ENCODE measurements at places on chromosomes 7 and 10.

DNA sequence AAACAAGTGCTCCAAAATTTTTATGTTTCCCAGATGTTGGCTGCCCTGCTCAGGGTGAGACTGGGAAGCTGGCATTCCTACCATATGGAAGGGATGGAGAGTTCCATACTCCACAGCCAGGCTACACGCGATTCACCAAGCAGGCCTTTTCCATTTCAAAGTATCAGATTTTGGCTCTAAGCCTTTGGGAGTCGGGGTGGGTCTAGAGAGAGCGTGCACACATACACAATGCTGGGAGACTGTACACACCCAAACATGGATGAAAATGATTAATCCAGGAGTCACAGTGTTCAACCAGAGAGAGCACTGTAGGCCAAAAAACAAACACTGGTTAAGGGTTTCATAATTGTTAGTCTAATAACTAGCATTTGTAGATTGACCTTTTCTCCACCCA lies 295.0 kb downstream of the BICC1 start:
- DNase-seq = no peak

- DNase-seq = no peak
These were observed 39.4 kb upstream of the CXCL12 start for GRCh38 chr10:44424298-44424697.

GRCh38 chr10:129390147-129390546 lies 76.9 kb upstream of the MGMT start:
- no peak for DNase-seq

GRCh38 chr7:27251136-27251651 lies 8.6 kb downstream of the EVX1 start:
- no peak for DNase-seq

DNA sequence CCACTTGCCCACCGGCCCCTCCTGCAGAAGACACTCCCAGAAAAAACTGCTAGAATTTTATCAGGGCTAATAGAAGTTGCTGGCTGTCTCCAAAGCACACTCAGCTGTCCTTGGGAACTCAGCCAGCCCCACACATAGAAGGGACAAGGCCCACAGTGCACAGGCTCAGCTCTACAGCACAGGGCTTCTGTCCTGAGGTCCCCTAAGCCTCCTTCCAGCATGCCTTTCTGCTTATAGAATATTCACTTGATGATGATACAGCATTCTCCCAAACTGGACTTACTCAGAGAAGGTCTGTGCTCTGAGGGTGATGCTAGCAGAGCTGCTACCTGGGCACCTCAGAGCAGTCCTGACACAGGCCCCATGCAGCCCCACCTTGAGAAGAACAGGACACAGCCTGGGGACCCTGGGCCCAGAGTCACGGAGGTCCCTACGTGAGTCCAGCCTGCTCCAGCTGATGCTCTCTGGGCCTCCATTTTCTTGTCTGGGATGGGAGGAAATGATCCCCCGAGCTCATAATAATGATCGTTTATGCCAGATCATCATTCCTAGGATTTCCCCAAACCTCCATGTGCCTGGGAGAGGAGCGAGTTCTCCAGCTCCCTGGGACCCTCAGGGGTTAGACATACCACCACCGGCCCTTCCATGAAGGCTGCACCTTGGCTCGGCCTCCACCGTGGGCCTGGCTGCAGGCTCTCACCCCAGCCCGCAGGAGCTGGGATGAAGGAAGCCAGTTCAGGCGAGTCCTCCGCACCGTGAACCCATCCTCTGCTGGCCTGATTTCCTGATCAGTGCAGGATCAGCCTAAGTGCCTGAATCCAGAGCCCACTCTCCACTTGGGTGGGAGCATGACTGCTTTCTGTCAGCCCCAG lies 145.6 kb downstream of the ZNF248 start:
- DNase-seq = no peak

GRCh38 chr7:94087664-94088352 lies 83.7 kb upstream of the BET1 start:
- peak; percentile 42 for DNase-seq

- no peak for DNase-seq
These were observed 211.7 kb downstream of the DKK1 start for GRCh38 chr10:52525761-52526160.

DNA sequence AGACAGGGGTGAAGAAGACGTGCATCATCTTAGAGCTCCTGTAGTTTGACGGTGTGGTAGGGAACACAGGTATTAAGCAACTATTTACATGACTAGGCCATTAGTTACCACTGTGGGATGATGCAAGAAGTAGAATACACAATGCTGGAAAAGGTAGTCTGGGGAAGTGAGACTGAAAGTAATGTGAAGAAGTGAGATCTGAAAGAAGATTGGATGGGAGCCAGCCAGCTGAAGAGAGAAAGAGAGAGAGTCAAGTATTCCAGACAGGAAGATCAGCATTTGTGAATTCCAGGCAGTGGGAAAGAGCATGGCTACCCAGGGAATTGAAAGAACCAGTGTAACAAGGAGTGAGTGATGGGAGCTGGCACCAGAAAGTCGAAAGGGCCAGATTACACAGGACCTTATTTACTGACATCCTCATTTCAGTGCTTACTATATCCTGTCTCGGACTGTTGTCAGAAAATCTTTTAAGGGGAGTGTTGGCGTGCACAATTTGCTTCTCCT lies 4.0 kb upstream of the CFAP58 start:
- no peak for DNase-seq

DNA sequence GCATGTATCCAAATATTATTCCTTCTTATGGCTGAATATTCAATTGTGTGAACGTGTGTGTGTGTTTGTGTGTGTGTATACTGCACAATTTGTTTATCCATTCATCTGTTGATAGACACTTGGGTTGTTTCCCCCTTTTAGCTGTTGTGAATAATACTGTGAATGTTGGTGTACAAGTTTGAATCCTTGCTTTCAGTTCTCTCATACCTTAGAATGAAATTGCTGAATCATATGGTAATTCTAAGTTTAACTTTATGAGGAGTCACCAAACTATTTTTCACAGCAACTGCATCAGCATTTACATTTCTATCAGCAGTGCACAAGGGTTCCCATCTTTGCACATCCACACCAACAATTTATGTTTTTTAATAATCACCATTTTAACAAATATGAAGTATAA lies 86.9 kb upstream of the GATAD1 start:
- DNase-seq = no peak

DNA sequence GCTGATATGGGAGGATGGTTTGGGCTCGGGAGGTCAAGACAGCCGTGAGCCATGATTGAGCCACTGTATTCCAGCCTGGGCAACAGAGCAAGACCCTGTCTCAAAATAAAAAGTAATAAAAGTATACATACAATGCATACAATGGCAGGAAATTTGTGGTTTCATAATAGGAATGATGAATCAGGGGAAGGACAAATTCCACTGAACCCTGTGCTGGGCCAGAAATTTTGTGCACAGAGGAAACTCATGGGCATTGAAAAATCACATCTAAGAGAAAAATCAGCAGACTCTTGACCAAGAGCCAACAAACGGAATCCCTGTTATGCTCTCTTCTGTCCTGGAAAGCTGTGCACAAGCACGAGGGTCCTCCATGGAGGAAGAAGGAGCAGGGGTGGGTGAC lies 35.1 kb downstream of the SEM1 start:
- no peak for DNase-seq

DNA sequence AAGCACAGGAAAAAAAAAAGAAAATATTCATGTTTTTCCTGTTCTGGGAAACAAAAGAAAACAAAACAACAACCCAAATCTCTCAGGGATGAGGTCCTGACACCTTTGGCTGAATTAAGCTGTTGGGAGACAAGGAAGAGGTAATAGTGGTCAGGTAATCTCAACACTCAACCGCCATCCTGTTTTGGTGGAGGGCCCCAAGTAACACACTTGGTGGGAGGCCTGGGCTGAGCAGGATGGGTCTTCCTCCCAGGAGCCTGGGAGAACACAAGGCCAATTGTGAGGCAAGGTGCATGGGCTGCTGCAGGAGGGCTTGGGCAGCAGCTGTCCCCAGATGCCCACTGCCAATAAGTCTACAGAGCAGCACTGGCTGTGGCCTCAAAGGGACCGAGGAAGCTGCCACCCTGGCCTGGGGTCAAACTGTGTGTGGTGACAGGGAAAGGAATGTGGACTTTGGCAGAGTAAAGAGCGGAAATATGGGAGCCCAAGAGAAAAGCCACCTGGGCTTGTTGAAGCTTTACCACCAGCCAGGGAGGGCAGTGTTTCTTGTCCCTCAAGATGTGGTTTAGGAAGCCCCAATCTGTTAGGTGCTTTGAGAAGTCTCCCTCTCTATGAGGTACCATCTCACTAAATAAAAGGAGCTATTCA lies 93.5 kb upstream of the SLC25A13 start:
- no peak for DNase-seq

- DNase-seq = no peak
These were observed 1133.7 kb downstream of the GATA3 start for GRCh38 chr10:9188022-9188810.

- DNase-seq = no peak
These were observed 70.0 kb upstream of the HGF start for GRCh38 chr7:81839708-81840369.

DNA sequence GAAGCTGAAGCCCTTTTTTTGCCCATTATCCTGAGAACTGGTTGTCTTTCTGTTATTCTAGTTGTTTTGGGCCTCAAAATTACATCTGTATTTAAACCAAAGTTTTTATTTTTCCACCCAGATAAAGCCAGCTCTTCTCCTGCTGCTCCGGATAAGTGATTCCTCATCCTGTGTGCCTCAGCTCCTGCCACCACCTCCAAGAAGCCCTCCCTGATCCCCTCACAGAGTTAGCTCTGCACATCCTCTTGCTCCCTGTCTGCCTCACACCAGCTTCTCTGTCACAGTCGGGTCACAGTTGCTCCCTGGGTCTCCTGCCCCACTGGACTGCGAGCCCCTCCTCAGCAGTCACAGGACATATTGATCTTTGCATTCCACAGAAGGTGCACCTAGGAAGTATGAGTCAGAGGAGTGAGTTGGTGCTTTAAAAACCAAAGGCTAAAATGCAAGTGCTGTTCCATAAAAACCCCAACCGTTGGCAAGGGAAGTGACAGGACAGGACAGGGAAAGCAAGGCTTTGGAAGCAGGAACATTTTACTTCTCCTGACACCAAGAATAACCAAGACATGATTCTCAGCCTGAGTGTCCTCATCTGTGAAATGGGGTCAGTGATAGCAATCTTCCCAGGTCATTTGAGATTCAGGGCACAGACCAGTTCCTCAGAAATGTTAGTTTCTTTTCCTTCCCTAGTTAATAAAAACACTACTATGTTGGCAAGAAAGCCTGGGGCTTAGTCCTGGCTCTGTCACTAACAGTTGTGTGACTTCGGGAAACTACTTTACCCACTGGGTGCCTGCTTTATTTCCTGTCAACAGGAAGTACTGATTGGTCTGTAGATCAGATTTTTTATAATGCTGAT lies 36.5 kb upstream of the EEPD1 start:
- DNase-seq = peak; percentile 16

- DNase-seq = no peak
These were observed 32.8 kb upstream of the SORCS3 start for GRCh38 chr10:104608091-104608828.

DNA sequence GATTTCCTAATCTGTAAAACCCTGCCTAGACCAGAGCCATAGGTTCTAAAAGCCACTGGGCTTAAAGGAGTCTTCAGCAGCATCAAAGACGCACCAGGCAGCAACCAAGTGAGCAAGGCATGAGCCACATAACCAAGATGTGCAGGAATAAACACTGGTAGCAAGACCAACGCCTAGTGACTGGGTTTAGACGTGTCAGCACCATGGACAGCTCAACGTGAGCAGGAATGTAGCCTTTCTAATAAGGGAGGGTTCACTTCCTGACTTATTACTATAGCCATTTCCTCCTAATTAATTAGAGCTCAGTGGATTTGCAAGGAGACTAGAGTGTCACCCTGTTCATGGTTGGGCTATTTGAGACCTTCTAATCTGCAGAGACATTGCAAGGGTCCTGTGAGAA lies 223.7 kb downstream of the LHFPL3 start:
- DNase-seq = peak; percentile 3
